Ovary (tissue), 10 donors: ENCODE measurements at places on chromosomes 7 and 10. TPM values are rescaled to one million over a fixed set of nuclear protein-coding genes. Genes with fewer than 3 reads are reported as not detected.

GRCh38 chr10:71780156-71780555 is 6.8 kb upstream of the VSIR start:
- H3K27me3 ChIP-seq = no peaks in the 10 kb centered on the region
- H3K4me3 ChIP-seq = no peak overlapping the region
- DNase-seq = no peak
- H3K36me3 ChIP-seq = no peaks in the 10 kb centered on the region
- no peak overlapping the region for H3K27ac ChIP-seq

DNA sequence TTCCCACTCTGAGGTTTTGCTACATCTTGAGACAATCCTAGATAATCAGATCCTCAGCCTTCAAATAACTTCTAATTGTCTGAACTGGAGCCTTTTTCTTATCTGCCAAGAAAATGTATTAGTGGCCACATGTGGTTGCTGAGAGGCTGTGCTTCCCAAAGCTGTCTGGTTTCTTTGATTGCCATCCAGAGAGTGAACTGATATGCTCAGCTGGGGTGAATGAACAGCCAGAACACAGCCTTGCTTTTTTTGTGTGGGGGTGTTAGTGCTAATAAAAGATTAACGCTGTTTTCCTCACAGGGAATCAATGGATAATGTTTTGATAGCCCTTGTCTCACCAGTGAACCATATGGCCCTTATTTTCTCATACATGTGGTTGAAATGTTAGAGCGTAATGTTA is 66.9 kb downstream of the BBS9 start:
- no peak overlapping the region for H3K27ac ChIP-seq
- no peaks in the 10 kb centered on the region for H3K36me3 ChIP-seq
- H3K27me3 ChIP-seq = no peaks in the 10 kb centered on the region
- DNase-seq = no peak
- no peaks in the 10 kb centered on the region for H3K4me1 ChIP-seq

DNA sequence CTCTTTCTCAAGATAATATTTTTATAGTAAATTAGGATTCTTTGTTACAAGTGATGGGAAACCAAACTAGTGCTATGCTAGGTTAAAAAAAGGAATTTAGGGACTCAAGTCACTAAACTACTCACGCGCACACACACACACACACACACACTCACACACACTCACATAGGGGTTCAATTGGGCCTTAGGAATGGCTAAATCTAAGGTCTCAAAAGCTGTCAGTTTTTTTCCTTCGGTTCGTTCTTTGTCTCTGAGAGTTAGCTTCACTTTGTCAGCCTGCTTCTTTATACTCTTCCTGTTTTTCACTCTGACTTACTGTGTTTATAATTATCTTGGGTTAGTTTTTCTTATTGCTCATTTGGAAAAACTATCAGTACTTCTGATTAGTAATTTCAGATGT is 138.9 kb downstream of the ADK start:
- H3K4me1 ChIP-seq = no peaks in the 10 kb centered on the region
- no peak overlapping the region for H3K4me3 ChIP-seq
- H3K27me3 ChIP-seq = no peaks in the 10 kb centered on the region
- H3K27ac ChIP-seq = no peak overlapping the region
- no peak for DNase-seq

DNA sequence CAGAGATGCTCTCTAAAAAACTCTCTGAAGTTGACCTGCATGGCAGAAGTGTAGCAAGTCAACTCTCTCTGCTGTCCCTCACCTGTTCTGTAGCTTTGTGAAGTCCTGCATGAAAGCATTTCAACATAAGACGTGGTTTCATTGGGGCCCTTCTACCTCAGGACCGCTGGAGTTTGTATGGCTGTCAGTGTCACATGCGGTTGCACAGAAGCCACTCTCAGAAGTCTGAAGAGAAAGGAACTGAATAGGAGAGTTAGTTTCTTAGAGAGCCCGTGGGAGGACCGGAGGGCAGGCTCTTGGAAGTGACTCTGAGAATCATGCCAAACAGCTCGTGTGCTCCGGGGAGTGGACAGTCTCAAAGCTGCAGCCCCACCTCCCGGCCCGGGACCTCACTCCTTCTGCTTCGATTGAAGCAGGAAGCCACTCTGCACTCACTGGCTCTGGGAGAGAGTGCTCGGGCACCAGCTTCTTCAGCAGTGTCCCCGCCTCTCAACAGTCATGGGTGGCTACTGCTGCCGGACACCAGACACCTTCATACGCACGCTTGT is 486.7 kb downstream of the SDK1 start:
- no peak overlapping the region for H3K27ac ChIP-seq
- H3K4me3 ChIP-seq = no peak overlapping the region
- H3K4me1 ChIP-seq = no peaks in the 10 kb centered on the region

- no peak overlapping the region for H3K4me3 ChIP-seq
- H3K4me1 ChIP-seq = peaks cover 3% of the 10 kb centered on the region
- H3K27me3 ChIP-seq = no peaks in the 10 kb centered on the region
- H3K36me3 ChIP-seq = no peaks in the 10 kb centered on the region
- DNase-seq = no peak
Measured at GRCh38 chr10:126957111-126957510, 51.9 kb downstream of the DOCK1 start.

- no peaks in the 10 kb centered on the region for H3K4me1 ChIP-seq
- H3K4me3 ChIP-seq = no peak overlapping the region
- no peaks in the 10 kb centered on the region for H3K36me3 ChIP-seq
- no peak for DNase-seq
Measured at GRCh38 chr10:47189802-47190201, 110.2 kb upstream of the GDF10 start.

DNA sequence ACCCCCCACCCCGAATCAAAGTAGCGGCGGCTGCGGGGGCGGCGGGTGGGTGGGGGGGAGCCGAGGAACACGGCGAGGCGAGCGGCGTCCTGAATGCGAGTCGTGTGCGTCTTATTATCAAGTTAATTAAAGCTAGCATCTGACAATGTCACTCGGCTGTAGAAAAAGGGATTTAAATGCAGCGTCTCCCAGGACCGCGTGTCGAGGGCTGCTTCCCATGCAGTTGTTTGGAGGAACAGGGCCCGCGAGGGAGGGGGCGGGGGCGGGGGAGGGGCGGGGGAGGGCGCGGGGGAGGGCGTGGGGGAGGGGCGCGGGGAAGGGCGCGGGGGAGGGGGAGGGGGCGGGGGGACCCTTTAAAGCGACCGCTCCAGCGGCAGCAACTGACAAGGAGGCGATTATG is 2.7 kb upstream of the UNCX start:
- no peak for DNase-seq
- no peaks in the 10 kb centered on the region for H3K4me1 ChIP-seq
- H3K27me3 ChIP-seq = peaks cover 20% of the 10 kb centered on the region
- no peak overlapping the region for H3K27ac ChIP-seq

GRCh38 chr7:129698516-129699418 is 87.2 kb downstream of the NRF1 start:
- H3K27ac ChIP-seq = no peak overlapping the region
- DNase-seq = no peak
- no peaks in the 10 kb centered on the region for H3K36me3 ChIP-seq

DNA sequence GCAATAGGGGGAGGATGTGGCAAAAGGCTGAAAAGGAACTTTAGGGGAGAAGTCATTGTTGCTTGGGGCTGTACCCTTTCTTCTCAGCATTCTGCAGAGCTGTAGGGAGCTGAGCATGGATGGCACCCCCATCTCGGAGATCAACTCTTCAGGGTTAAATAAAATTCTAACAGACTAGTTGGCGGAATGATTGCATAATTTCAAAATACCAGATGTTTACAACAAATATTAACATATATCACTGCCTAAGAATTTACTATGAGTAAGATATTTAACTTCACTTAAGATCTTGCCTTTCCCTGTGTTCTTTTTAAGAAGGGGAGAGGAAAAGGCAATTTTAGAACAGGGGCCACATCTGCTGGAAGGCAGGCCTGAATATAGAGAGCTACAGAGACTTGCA is 509 bp upstream of the OR2F1 start:
- H3K27me3 ChIP-seq = no peaks in the 10 kb centered on the region
- DNase-seq = no peak
- H3K27ac ChIP-seq = no peak overlapping the region
- H3K4me3 ChIP-seq = no peak overlapping the region
- H3K36me3 ChIP-seq = no peaks in the 10 kb centered on the region

DNA sequence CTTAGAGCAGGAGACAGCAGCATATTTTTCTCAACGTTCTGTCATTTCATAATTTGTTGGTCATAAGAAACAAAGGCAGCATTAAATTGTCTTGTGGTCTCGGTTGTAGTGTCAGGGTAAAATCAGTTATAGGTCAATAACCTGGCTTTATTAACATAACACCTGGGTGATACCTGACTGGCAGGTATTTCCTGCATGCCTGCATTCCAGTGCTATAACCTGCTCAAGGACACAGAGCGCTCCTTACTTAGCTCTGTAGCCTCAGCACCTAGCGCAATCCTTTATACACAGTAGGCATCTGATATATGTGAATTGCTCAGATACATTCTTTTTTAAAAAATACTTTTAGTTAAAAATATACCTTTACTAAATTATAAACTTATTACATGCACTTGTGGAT is 38.9 kb upstream of the PRKG1 start:
- H3K36me3 ChIP-seq = no peaks in the 10 kb centered on the region
- H3K4me1 ChIP-seq = peaks cover 3% of the 10 kb centered on the region
- no peak overlapping the region for H3K27ac ChIP-seq
- DNase-seq = no peak
- H3K4me3 ChIP-seq = no peak overlapping the region

GRCh38 chr10:44853148-44853734 is 57.9 kb upstream of the TMEM72 start:
- no peak overlapping the region for H3K27ac ChIP-seq
- DNase-seq = no peak

DNA sequence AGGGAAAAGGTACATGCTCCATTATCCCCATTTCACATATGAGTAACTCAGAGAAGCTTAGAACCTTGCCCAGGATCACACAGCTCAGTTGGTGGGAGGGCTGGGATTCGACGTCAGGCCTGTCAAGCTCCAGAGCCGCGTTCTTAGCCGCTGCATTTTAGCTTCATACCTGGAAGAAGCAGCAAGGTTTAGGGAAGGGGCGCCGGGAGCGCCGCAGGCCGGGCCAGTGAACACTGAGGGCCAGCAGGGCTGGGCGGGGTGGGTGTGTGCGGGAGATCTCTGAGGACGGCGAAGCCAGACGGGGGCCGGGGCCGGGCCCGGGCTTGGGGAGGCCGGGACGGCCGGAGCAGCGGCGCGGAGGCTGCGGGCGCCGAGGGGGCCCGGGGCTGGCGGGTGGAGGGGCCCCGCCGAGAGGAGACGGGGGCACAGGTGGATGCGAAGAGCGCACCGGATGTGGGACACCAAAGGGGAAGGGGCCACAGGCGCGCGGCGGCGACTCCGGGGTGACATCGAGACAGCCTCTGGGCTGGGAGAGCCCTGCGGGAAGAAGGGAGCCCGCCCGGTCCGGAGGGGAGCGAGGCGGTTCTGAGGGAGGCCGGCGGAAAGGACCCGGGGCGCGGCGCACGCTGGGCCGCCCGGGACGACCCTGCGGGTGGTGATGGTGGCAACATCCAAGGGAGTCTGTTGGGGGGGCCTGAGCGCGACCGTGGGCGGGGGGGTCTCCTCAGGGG is 498 bp downstream of the NDST2 start:
- no peaks in the 10 kb centered on the region for H3K4me1 ChIP-seq
- peak overlapping the region; percentile 65 for H3K27ac ChIP-seq
- no peaks in the 10 kb centered on the region for H3K36me3 ChIP-seq
- no peak for DNase-seq
- H3K4me3 ChIP-seq = peak overlapping the region; percentile 90

DNA sequence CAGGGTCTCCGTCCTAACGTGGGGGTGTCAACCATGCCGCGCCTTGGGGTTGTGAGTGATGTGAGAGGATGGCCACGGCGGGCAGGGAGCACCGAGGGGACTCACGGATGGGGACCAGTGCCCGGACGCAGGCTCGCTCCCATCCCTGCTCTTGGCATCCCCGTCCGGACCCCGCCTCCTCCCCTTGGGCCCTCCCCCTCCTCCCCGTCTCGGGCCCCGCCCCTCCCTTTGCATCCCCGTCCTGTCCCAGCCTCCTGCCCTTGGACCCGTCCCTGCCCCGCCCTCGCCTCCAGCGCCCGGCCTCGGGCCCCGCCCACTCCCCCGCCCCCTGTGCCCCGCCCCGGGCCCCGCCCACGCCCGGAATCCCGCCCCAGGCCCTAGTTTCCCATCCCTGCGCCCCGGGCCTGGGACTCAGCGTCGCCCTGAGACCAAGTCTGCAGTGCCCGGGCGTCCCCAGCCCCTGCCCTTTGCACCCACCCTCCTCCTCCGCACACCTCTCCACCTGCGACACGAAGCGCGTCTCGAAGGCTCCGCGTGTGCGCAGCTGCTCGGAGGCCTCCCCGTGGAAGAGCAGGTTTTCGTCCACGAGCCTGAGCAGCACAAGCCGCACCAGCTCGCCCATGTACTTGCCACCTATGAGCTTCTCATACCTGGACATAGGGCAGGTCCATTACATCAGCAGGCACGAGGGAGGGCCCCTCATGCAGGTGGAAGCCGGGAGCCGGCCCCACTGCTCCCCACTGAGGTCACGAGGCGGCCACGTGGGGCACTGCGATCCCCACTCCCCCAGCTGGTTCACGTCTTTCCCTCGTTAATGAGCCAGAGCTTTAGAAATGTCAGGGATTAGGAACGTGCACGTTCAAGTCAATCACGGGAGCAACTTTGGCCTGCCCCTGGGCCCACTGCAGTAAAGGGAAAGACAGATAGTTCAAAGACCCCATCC is 5.1 kb upstream of the MYL7 start:
- peak overlapping the region; percentile 49 for H3K4me3 ChIP-seq
- DNase-seq = peak; percentile 83

DNA sequence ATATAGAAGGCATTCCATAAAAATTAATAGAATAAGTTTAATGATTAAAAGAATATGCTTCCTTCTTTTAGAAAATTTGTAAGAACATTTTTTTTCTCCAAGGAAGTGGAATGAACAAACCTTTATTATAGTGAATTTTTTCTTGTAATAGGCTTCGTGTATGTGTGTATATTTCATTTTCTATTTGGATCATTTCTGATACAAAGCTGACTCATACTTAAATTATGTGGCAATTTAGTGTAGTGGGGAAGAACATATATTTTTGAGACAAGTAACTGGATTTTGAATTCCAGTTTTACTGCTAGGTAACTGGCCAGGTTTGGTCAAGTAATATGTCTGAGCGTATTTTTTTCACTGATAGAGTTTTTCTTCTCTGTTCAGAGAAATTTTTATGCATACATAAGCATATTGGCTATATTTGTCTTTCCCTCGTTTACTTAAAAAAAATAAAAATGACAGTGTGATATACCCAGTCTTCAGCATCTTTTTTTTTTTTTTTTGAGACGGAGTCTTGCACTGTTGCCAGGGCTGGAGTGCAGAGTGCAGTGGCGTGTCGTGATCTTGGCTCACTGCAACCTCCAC is 50.8 kb downstream of the CDK13 start:
- H3K36me3 ChIP-seq = no peaks in the 10 kb centered on the region
- no peak overlapping the region for H3K4me3 ChIP-seq
- no peaks in the 10 kb centered on the region for H3K4me1 ChIP-seq
- no peaks in the 10 kb centered on the region for H3K27me3 ChIP-seq
- DNase-seq = no peak

Gene MOSPD3
- polyA plus RNA-seq = 24.4 TPM

Gene PAPOLB
- not detected for polyA plus RNA-seq

Gene GDI2
- polyA plus RNA-seq = 269 TPM

Gene SLC26A5
- polyA plus RNA-seq = 0.06 TPM

Gene ADD3
- 81.0 TPM for polyA plus RNA-seq

Gene MALRD1
- 1.5 TPM for polyA plus RNA-seq

Gene TMEM176A
- polyA plus RNA-seq = 143 TPM

Gene GPC2
- 0.25 TPM for polyA plus RNA-seq

Gene AQP1
- polyA plus RNA-seq = 91.0 TPM

Gene UCMA
- polyA plus RNA-seq = 0.11 TPM

Gene MUC12
- polyA plus RNA-seq = 0.22 TPM
